ENCODE measurements at places on chromosomes 13 and 19.

GRCh38 chr13:94359875-94360274, 119.6 kb downstream of the DCT start:
- DNase-seq = no peak

DNA sequence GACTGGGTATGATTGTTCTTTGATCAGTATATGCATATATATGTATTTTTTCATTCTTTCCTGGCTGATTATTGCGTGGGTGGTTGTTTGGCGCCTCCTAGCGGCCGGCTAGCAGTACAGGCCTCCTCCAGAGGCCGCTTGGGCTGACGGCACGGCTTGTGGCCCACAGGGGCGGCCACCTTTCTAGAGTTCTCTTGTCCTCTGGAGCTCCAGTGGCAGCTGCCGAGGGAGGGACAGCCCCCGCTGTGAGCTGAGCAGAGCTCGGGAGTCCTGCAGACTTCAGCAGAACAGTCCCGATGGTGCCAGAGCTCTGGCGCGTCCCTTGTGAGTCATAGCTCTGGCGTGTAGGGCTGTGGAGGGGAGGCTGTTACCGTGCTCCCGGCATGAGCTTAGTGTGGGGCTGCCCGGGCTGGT, 22.5 kb upstream of the ZNF429 start:
- DNase-seq = peak; percentile 35

DNA sequence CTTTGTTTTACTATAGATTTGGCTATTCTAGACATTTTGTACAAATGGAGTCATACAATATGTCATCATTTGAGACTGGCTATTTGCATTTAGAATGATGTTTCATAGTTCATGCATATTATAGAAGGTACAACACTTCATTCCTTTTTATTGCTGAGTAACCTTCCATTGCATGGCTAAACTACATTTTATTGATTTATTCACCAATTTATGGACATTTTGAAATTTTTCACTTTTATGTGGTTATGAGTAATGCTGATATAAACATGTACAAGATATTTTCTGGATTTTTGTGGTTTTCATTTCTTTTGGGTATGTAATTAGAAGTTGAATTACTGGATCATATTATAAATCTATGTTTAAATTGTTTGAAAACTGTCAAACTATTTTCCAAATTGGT, 710.3 kb upstream of the SLITRK5 start:
- no peak for DNase-seq

- no peak for DNase-seq
These were observed 4.3 kb downstream of the TBC1D17 start for GRCh38 chr19:49881672-49882394.

GRCh38 chr13:106850973-106851650, 283.2 kb upstream of the ARGLU1 start:
- no peak for DNase-seq

DNA sequence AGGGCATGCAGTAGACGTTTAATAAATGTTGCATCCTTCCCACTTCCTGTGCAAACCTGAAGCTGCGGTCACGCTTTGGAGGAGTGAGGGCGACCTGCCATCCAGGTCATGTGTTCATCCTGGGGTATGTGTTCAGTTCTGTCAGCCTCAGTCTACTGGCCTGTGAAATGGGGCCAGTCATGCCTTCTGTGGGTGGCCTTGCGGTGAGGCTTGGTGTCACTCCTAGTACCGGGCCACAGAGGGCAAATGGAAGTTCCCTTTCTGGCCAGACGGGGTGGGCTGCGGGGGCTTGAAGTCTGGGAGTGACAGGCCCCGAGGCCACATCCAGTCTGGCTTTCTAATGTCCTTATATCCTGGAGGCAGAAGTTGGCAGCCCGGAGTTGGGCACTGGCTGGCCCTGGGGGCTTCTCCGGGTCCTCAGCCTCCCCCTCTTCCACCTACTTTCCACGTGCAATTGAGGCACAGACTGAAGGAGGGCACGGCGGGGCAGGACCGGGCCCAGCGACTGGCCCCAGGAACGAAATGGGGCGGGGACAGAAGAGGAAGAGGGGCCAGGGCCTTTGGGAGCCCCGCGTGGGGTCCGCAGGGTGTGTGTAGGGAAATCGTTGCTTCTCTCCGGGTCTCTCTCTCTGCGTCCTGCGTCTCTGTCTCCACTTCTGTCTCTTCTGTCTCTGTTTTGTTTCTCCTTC, 11.1 kb downstream of the PDE4A start:
- peak; percentile 41 for DNase-seq

GRCh38 chr19:35623327-35624010, 5.4 kb upstream of the RBM42 start:
- no peak for DNase-seq

GRCh38 chr19:13429563-13429962, 76.7 kb downstream of the CACNA1A start:
- no peak for DNase-seq

DNA sequence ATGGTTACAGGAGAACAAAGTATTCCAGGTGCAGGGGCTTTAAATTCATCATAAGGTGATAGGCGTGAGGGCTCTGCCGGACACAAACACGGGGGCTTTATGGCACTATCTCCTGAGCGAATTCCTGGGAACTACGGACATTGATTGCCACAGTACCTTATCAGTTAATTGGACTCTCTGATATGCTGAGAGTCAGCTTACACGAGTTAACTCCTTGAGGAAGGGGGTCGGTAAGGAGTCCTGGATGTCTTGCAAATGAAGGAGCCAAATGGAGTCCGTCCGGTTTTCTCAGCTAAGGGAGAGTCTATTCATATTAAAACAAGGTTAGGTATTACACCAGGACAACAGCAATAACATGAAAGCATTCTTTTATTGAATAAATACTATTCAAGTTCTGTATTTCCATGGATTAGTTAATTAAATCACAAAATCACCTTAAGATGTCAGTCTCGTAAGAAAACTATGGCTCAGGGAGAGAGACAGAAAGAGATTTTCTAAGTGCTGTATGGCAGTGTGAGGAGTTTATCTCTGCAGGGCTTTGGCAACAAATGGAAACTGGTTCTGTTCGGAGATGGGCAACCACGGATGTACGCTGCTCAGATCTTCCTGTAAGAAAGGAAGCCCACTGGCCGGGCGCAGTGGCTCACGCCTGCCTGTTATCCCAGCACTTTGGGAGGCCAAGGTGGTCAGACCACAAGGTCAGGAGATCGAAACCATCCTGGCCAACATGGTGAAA, 26.2 kb upstream of the HIF3A start:
- no peak for DNase-seq

GRCh38 chr19:40567040-40567749, 9.5 kb upstream of the SHKBP1 start:
- DNase-seq = peak; percentile 31

DNA sequence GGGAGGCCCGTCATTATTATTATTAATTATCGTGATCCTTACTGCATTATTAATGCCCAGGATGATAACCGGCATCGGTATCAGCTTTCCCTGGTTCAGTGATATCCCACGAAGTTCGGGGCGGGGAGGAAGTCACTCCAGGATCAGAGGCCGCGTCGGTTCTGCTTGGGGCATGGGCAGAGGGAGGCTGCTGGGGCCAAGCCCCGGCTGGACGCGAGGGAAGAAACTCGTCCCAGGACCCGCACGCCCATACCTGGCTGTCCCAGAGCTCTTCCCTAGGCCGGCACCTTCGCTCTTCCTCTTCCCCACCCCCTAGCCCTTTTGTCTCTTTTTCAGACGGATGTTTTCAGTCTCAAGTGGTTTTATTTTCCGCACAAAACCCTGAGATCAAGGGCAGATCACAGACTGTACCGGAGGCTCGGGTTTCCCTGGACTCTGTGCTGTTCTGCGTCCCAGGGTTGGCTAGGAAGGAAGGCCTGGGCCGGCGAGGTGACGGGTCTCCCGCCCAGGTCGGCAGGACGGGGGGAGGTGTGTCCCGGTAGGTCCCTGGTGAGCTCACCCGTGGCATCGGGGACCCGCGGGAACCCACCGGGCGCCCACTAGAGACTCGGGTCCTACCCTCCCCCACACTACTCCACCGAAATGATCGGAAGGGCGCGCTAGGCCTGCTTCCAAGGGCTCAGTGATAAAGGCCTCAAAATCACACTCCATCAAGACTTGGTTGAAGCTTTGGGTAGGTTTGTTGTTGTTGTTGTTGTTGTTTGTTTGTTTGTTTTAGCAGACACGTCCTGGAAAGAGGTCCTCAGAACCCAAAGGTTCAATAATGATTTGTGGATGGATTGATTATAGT, 7.9 kb downstream of the ZIC2 start:
- DNase-seq = no peak

DNA sequence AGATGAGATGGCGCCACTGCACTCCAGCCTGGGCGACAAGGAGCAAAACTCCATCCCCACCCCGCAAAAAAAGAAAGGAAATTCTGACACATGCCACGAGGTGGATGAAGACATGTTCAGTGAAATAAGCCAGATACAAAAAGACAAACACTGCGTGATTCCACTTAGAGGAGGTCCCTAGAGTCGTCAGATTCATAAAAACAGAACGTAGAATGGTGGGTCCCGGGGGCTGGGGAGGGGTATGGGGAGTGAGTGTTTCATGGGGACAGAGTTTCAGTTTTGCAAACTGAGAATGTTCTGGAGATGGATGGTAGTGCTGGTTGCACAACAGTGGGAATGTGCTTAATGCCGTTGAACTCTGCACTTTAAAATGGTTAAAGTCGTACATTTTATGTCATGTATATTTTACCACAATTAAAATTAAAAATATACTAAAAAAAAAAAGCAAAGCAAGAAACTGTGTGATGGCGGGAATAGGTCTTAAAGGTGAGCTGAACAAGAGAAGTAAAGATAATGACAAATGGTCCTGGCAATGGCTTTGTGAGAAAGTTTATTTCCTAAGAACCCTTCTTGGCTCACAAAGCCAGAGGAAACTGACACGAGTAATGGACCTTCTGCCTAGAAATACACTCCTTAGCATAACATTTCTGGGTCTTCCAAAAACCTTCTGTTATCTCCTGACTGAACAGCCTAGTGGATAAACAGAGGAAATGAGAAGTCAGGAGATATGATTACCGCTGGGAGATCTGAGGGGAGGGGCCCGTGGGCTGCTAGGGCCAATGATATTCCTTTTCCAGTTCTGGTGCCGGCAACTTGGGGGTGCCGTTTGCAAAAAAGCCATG, 4.2 kb upstream of the SPC24 start:
- no peak for DNase-seq

DNA sequence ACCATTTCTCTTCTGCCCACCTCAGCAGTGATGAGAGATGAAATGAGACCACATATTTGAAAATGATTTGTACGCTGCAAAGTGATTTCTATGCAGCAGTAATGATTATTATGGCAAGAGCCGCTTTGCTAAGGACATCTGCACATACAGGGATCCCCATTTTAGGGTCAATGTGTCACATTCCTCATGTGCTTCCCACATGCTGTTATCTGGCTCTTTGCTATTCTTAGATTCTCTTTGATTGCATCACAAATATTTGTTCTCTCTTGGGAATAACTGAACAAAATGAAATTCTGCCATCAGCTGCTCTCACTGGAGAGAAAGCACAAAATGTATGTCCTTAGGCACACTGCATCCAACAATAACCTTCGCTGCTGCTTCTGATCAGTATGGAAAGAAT, 209.5 kb upstream of the IPO5 start:
- DNase-seq = no peak

- DNase-seq = peak; percentile 80
These were observed 32.7 kb downstream of the KDM4B start for GRCh38 chr19:5001615-5002014.

DNA sequence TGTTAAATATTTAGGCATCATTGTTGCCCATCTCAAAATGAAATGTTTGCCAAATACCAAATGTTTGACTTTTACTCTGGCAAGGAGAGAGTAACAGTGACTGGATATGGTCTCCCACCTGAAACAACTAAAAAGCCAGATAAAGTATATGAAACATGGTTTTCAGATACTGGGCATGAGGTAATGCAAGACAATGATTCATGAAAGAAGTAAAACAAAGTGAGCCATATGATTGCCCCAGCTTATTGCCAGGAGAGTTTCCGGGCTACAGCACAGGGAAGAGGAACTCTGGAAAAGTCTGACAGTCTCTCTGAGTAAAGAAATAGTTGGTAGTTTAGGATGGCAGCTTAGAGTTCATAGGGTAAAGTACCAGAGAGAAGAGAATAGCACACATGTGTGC, 354.6 kb downstream of the DNAJC15 start:
- no peak for DNase-seq

DNA sequence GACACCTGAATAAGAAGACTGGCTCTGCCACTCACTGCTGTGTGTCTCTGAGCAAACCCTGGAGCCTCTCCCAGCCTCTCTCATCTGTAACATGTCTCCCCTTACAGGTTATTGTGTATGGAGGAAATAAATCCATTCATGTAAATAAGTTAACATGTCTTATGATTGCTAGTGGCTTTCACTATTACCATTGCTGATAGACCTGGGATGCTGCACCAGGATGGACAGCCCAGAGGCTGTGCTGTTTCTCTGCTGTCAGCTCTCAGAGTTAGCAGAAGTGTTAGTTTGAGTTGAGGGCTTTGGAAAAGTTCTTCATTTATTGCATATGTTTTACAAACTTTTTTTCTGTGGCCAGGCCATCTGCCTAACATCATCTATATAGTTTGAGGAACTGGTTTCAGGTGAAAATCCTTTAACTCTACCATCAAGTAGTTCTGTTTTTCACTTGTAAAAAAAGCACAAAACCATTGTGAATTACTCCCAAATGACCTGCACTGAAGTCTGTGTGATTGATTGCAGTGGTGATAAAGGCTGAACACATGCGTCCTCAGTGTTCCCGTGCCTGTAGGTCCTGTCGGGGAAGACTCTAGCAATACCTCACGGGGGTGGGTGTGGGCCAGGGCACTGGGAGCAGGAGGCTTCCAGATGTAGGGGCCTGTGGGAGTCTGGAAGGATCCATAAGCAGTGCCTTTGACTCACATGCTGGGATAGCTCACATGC, 24.6 kb downstream of the MPHOSPH8 start:
- no peak for DNase-seq

- no peak for DNase-seq
These were observed 179.1 kb downstream of the RBM26 start for GRCh38 chr13:79226938-79227337.

GRCh38 chr13:75217949-75218348, 264.0 kb downstream of the TBC1D4 start:
- peak; percentile 68 for DNase-seq

GRCh38 chr13:103437651-103438050, 371.4 kb upstream of the SLC10A2 start:
- no peak for DNase-seq

DNA sequence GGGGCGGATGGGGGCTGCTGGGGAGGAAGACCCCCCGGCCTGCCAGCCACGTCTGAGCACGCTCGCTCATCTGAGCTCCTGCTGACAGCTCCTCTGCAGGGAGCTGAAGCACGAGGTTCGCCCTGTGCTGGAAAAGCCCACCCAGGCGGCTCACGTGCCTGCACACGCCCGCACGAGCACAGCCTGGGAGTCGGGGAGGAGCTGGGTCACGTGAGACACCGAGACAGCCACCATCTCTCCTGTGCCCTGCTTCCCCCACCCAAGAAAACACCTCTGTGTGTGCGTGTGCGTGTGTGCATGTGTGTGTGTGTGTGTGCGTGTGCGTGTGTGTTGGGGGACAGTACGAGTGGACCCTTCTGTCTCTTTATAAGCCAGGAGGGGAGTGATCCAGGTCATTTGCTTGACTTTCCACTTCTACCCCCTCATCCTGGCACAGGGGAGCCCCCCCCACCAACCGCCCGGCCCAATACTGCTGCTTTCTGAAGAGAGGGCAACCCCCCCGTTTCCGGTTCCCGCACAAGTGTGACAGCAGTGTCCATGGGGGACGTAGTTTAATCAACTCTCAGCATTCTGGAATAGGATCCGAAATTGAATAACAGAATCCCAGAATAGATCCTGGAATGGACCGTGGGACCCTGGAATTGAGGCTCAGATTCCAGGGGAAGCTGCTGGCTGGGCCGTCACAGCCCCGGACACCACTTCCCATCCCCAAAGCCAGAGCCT, 42.5 kb downstream of the CELF5 start:
- no peak for DNase-seq

- no peak for DNase-seq
These were observed 299.5 kb downstream of the NALCN start for GRCh38 chr13:101116826-101117225.

GRCh38 chr19:56751078-56751489, 79.5 kb upstream of the ZNF835 start:
- DNase-seq = no peak
